ENCODE measurements at places on chromosomes 12 and 14.
A peak's percentile ranks its signal among the peaks of the same experiment; 100 is the strongest.

GRCh38 chr14:75295491-75296345 lies 17.1 kb downstream of the FOS start:
- DNase-seq, result peak; percentile 72
- H3K4me3 ChIP-seq, result peak overlapping the region; percentile 82
- H3K36me3 ChIP-seq, result no peaks in the 10 kb centered on the region
- no peaks in the 10 kb centered on the region for H3K27me3 ChIP-seq
- peak overlapping the region; percentile 92 for H3K27ac ChIP-seq
- peaks cover 15% of the 10 kb centered on the region for H3K4me1 ChIP-seq

DNA sequence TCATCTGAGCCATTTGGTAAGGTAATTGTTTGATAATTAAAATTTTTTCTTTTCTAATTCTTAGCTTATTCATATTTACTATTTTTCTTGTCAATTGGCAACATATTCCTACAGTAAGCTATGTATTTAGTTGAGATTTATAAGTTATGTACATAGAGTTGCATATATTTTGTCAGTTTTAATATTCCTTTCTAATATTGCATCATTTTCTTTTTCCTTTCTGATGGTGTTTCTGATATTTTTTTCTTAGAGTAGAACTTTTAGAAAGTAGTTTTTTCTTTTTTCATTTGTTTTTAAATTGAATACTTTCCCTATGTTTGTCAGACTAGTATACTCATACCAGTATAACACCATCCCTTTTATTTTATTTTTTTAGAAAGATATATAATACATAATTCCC lies 131.3 kb downstream of the TTC6 start:
- H3K4me3 ChIP-seq, result no peak overlapping the region
- H3K27me3 ChIP-seq, result no peaks in the 10 kb centered on the region
- no peak for DNase-seq
- no peak overlapping the region for H3K27ac ChIP-seq

DNA sequence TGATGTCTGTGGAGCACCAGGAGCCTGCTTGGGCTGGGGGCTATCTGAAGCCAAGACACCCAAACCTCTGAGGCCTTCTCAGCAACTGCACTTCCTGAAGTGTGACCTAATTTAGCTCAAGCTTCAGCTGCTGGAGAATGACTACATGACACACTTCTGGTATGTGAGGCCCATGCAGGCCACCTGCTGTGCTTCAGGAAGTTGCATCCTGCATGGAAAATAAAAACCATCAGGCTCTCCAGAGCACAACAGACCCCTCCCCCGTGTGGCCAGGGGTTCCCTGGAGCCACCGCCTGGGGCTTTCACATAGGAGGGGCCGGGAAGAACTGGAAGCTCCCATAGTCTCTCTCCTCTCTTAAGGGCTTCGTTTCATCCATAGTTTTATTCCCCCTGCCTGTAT lies 217.7 kb downstream of the SLC15A4 start:
- H3K36me3 ChIP-seq, result no peaks in the 10 kb centered on the region
- peaks cover 27% of the 10 kb centered on the region for H3K27me3 ChIP-seq
- H3K4me3 ChIP-seq, result no peak overlapping the region
- H3K4me1 ChIP-seq, result no peaks in the 10 kb centered on the region
- no peak for DNase-seq
- H3K27ac ChIP-seq, result no peak overlapping the region

- H3K36me3 ChIP-seq, result no peaks in the 10 kb centered on the region
- H3K4me3 ChIP-seq, result no peak overlapping the region
- no peak for DNase-seq
Measured at GRCh38 chr14:94936401-94936892, 166.5 kb upstream of the GSC start.

Data from progenitor cell of endocrine pancreas (in vitro differentiated cells).